ENCODE measurements at places on chromosomes 5 and 9.

DNA sequence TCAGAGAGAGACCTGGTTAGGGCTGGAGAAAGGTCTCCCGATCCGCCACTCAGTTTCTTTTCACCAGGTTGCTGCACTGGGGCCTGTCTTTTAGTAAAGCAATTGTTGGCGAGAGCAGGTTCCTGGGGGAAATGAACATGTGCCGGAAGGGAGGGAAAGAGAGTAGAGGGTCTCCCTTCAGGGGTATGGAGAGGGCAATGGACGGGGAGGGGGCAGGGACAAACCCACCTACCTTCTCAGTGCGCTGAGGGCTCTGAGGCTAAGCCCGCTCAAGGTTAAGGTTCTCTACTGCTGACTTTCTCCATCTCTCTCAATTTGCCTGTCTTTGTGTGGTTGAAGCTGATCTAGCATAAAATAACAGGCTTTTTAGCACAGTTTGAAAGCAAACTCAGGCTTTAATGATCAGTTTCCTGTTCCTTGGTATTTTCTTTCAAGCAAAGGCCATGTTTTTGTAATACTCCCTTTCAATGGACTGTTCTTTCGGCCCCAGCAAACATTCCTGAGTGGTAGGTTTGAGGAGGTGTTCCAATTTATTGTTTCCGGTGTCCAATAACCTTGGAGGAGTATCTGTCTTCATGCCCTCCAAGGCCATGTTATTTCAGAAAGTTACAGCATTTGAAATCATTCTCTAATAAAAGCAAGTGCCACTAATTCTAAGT lies 25.5 kb upstream of the TRAF1 start:
- DNase-seq: no peak

- DNase-seq: no peak
Measured at GRCh38 chr5:64693636-64694035, 3.3 kb downstream of the SHISAL2B start.

DNA sequence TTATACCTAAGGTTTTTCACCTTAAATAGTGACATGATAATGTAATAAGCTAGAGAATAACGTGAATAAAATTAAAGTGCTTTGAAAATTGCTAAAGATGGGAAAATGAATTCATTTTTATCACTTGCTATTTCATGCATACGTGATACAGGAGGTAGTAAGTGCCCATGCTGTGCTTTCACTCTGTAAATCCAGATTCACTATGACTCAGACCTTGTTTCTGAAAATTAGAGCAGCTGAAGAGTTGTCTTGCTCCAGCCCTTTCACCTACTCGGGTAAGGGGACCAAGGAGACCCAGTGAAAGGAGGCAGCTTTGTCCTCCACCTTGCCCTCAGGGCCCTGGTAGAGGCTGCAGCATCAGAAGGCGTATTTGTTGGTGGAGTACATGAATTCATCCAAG lies 87.9 kb downstream of the ANKH start:
- DNase-seq: no peak

GRCh38 chr9:90058182-90058763 lies 453.5 kb downstream of the GADD45G start:
- DNase-seq: no peak

GRCh38 chr9:4721736-4722135 lies 19.3 kb downstream of the AK3 start:
- DNase-seq: no peak

DNA sequence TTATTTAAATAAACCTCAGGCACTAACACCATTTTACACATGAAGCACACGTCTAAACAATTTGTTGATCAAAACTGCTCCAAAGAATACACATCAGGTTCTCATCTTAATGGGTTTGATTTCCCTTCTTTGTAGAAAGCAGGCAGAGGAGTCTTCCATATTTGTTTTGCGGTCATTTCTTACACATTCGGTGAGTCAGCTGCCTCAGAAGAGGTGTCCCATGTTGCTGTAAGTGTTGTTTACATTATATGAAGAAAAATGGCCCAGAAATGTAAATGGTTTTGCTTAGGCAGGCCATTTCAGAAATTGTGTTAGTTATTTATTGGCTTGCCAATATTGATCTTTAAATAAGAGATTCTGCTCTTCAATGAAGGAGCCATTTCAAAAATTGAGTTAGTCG lies 325.8 kb downstream of the TENT4A start:
- no peak for DNase-seq

DNA sequence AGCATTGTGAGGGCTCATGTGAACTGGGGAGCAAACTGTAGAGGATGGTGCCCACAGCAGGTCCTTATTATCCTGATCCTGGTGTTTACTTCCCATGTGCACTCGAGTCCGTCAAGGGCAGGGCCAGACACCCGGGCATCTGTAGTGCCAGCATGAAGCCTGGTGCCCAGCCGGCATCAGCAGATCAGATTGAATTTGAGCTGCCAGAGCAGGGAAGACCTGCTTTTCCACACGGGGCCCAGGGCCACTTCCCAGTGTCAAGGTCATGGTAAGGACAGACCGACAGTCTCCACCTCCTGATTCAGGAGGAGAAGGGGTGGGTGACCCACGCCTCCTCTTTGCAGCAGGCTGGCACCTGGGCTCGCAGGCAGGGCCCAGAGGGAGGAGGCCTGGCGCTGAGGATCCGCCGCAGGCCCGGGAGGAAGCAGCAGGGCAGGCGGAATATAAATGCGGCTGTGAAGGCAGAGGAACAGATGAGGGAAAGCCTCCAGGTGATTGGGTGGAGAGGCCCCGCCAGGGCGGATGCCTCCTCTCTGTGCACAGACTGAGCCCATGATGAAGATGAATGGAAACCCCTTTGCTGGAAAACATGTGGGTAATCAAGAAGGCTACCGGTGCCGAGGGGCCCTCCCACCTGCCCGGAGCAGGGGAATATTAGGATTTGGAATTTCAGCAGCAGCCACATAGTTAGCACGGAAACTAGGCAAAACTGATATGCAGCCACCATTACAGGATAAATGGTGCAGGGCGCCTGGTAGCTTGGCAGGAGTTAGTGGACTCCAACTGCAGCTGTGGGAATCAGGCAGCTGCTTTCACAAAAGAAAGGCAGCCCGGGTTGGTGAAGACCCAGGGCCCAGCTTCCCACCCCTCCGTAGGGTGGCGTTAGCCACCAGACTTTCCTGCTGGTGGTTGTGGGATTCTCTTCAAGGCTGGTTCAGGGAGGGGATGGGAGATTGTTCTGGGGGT lies 114.9 kb downstream of the GAPVD1 start:
- peak; percentile 44 for DNase-seq

DNA sequence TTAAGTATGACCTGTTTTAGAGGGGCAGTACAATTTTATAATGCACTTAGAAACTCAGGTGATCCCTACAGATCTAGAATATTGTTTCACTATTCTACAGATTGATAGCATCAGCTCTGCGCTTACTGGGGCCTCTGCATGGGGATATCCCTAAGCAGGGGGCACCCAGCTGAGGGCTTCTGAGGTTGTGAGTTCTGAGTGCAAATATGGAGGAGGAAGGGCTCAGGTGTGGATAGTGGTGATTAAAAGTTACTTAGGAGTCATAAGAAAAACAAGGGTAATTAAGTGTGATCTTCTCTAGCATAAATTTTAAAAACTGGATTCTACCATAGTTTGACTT lies 274.4 kb downstream of the EFNA5 start:
- no peak for DNase-seq

DNA sequence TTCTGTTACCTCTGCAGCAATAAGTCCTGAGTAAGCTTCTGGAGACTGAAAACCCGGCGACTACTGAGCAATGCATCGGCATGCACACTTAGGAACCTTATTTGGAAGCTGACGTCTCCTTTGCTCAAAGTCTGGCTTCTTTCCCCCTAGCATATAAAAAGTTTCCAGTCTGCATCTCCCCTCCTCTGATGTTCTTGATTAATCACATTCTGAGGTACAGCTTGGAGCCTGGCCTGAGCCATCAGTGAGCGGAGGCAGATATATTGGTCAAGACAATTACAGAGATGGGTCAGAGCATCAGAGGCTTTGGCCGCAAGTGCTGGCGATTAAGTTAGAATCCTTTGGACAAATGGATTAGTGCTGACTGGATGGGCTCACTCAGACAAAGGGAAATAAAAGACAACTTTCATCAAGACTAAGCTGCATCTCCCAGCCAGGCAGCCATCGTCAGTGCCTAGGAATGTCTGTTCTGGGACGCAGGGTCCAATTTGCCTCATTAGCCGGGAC lies 140.7 kb downstream of the MTX3 start:
- DNase-seq: no peak

DNA sequence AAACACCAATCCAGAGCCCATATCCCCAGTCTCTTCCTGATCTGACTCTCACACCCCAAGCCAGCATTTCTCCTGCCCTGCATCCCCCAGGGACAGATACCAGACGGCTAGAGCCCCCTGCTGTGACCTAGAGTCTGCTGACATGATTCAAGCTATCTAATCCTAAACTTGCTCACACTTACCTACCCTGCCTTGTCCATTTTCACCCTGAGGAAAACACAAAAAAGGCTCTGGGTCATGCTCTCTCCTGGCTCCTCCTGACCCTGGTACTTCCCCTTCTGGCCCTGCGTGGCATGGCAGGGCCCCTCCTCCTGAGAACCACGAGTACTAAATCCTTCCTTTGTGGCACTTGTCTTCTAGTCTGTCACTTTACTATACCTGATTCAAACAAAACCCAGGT lies 2.8 kb upstream of the ARRDC1 start:
- peak; percentile 9 for DNase-seq

GRCh38 chr5:172846677-172847076 lies 12.6 kb downstream of the ERGIC1 start:
- no peak for DNase-seq

GRCh38 chr9:135748676-135749075 lies 46.7 kb downstream of the KCNT1 start:
- no peak for DNase-seq

DNA sequence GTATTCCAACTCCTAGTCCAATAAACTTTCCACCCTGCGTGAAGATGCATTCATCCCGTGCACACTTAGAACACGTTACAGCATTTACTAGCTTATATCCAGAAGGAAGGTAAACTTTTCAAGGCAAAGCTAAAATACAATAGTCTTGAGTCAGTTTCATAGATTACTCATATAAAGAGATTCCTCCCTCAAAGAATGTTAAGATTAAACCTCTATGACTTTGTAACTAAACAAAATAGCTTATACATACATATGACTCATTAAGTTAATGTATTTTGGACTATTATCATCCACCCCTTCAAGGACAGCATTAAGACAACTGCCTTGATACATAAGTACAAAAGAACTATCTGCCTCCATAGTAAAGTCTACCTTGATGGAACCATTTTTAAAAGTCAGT lies 36.1 kb downstream of the TLE1 start:
- DNase-seq: no peak

DNA sequence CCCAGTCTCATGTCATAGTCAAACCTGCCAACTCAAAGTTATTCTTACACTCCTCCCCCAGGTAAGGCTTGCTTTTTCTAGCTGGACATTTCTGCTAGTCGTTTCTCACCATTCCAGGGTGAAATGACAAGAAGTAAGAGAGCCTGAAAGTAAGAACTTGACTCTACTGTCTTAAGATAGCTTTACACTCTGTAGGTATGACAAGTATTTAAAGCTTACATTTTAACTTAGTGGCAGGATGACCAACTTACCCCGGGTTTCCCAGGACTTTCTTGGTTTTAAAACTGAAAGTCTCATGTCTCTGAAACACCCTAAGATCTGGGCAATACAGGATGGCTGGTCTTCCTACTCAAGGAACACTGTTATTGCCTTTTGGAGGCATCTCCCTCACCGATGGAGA lies 67.5 kb upstream of the PIK3R1 start:
- DNase-seq: no peak

DNA sequence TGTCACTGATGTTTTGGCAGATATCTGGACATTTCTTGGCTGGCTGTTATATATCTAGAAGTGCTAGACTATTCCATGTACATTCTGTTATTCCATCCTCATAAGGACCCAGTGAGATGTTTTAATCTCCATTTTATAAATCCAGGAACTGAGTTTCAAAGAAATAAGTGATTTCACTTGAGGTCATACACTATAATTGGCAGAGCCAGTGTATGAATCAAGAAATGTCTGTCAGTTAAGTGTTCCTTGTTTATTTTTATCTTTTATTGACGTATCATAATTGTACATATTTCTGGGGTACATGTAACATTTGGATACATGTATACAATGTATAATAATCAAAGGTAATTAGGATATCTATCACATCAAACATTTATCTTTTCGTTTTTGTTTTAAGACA lies 338.3 kb upstream of the KLF4 start:
- DNase-seq: no peak

DNA sequence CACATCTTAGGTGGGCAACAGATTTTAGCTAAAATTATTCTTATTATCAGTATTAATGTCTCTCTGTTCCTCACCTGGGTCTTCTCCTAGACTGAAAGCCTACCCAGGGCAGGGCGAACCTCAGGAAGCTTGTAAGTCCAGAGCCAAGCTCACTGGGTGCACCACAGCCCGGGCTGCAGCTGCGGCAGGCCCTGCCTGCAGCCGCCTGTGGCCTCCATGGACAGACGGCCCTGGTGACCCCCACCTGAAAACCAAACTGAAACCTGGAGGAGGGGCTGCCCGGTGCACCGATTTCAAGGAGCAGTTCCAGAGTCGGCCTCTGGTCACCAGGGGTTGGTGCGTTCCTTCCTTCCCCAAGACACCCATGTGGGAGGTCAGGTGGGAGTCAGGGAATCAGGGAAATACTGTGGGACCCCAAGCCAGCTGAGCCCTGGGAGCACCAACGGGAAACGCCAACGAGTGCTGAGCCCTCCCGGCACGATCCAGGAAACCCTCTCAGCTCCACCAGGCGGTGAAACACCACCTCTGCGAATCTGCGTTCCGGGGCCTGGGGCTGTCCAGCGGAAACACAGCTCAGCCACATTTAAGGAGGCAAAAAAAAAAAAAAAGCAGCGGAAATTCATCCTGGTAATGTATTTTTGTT lies 68.6 kb upstream of the PPP1R26 start:
- no peak for DNase-seq

DNA sequence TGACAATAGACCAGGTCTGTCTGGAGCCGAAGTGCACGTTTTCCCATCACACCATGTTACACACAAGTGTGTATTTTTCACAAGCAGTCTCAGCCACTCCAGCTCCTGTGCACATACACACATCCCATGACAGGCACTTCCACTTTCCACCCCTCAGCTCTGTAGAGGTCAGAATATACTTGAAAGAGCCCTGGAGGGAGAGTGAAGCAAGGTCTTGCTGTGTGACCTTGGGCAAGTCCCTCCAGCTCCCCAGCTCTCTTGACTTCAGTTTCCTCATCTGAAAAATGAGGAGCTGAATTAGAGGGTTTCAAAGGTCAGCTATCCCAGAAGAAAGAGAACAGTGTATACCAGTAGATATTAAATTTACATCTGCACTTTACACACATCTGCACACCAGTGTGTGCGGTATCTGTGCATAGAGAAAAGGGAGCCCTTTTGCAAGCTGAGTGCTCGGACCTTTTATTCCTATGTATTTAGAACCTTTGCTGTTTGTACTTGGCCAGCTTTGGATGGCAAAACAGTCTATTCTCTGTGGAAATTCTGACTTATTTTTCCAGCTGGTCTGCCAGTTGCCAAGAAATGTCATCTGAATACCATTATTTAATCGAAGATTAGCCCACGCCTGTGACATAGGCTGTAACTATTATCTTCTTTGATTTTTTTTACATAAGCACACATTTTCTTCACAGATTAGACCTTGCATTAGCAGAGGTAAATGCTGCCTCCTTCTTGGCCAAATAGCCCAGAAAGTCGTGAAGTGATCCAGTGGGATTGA lies 528.0 kb downstream of the BNC2 start:
- DNase-seq: no peak

Measured in NCI-H1417 (cell line).